Fibroblast of the aortic adventitia (primary cell): ENCODE measurements at places on chromosomes 6 and 20. TPM values are rescaled to one million over a fixed set of nuclear protein-coding genes. Genes with fewer than 3 reads are reported as not detected.

Gene SULF2
- total RNA-seq = 1.9 and 55.8 TPM in 2 replicates

Gene RSPH9
- total RNA-seq = 0.18 and 0.57 TPM in 2 replicates

Gene BMP5
- not detected in 2 replicates for total RNA-seq

Gene RAD21L1
- total RNA-seq = not detected in 2 replicates

Gene SLC13A3
- 3.0 and 4.2 TPM in 2 replicates for total RNA-seq

Gene PEDS1
- total RNA-seq = 9.3 and 19.9 TPM in 2 replicates

Gene COL21A1
- 29.0 and 29.5 TPM in 2 replicates for total RNA-seq

Gene DEF6
- 0.18 and 1.1 TPM in 2 replicates for total RNA-seq

Gene SLC17A2
- total RNA-seq = 0.09 TPM in 1 of 2 replicates, not detected in the other

Gene CFAP61
- total RNA-seq = 0.18 TPM in 1 of 2 replicates, not detected in the other

Gene RXRB
- total RNA-seq = 11.1 and 22.6 TPM in 2 replicates

Gene SLC22A16
- 0.09 TPM in 1 of 2 replicates, not detected in the other for total RNA-seq

Gene BTNL2
- total RNA-seq = not detected in 2 replicates

Gene GPX6
- not detected in 2 replicates for total RNA-seq

Gene COL19A1
- total RNA-seq = under 0.01 and 0.09 TPM in 2 replicates

Gene ABHD16B
- total RNA-seq = not detected in 2 replicates

Gene EYA2
- 0.57 and 1.6 TPM in 2 replicates for total RNA-seq

Gene CENPB
- total RNA-seq = 94.8 and 170 TPM in 2 replicates

Gene RPN2
- 56.1 and 159 TPM in 2 replicates for total RNA-seq

Gene HTR1E
- total RNA-seq = not detected in 2 replicates

Gene PLN
- total RNA-seq = 0.27 and 0.98 TPM in 2 replicates

Gene CFB
- 32.9 and 39.1 TPM in 2 replicates for total RNA-seq

Gene TRDN
- under 0.01 TPM in 1 of 2 replicates, not detected in the other for total RNA-seq

Gene GRM4
- 0.08 TPM in 1 of 2 replicates, not detected in the other for total RNA-seq

Gene SLC17A3
- 1.1 TPM in 1 of 2 replicates, not detected in the other for total RNA-seq

Gene HAO1
- total RNA-seq = not detected in 2 replicates

Gene SMLR1
- total RNA-seq = not detected in 2 replicates

Gene GUCA1A
- total RNA-seq = not detected in 2 replicates

Gene MROH8
- total RNA-seq = 0.49 and 3.1 TPM in 2 replicates

Gene LSM14B
- total RNA-seq = 27.7 and 31.0 TPM in 2 replicates

Gene ASCC3
- total RNA-seq = 87.5 and 132 TPM in 2 replicates

Gene RFX6
- not detected in 2 replicates for total RNA-seq

Gene GCM1
- under 0.01 TPM in 1 of 2 replicates, not detected in the other for total RNA-seq

Gene TNFRSF21
- total RNA-seq = 13.8 and 17.7 TPM in 2 replicates

Gene TGM3
- 0.08 TPM in 1 of 2 replicates, not detected in the other for total RNA-seq

Gene HUS1B
- 0.45 and 0.65 TPM in 2 replicates for total RNA-seq

Gene IL17F
- not detected in 2 replicates for total RNA-seq

Gene AVP
- total RNA-seq = not detected in 2 replicates

Gene ULBP1
- total RNA-seq = 0.65 and 1.7 TPM in 2 replicates

Gene FUT9
- total RNA-seq = under 0.01 TPM in 1 of 2 replicates, not detected in the other

Gene ZMYND8
- total RNA-seq = 14.2 and 24.0 TPM in 2 replicates

Gene SCRT2
- not detected in 2 replicates for total RNA-seq
